ENCODE measurements at places on chromosomes 3 and 15.

GRCh38 chr3:152105446-152105845, 163.3 kb upstream of the MBNL1 start:
- no peak for DNase-seq

DNA sequence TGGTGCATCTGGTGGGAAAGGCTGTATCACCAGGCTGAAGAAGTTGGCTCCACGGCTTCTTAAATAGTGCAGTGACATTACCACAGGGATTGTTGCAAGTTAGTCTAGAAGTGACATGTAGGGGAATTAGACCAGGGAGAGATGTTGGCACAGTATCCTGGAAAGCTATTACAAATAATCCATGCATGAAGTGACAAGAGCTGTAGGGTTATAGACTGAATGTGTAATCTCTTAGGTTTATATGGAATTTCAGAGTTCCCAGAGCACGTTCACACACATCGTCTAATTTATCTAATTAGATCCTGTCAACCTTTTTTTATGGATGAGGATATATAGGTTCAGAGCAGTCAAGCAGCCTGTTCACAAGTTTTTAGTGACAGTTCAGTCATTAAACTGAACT, 37.3 kb upstream of the APH1B start:
- no peak for DNase-seq

DNA sequence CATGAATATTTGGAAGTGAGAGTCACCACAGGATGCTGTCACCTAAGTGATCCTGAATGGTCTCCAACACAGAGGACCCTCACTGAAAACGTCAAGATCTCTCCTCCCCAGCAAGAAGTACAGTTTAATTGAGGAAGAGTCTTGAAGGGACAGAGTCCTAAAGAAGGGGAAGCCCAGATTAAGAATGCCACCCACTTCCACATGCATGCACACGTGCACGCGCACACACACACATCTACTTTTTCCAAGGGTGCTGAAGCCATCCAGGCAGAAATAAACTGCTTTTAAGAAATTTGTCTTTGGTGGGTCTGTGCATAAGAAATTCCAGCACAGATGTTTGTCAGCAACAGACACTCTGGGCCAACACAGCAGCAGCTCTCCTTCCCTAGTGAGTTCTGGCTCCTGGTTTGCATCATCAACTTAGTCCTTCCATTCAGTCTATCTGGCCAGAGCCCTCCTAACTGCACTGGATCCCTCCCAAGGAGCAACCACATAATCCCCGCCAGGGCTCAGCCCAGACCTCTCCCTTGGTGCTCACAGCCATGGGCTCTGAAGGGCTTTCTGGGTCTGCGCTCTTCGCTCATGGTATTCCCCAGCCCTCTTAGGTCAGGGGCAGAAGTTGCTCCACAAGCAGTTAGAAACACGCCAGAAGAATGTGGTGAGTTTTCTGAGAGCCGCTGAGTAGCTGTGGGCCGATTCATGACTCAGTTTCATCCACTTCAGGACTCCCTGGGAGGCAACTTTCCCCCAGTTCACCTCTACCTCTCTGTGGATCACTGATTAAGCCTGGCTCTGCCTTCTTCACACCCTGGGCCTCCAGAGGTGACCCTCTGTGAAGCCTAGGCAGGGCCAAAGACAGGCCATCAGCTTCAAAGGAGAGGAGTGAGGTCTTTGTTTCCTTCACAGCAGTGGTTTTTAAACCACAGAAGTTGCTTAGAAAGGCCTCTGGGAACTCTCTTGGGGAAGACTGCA, 132.6 kb upstream of the LIPC start:
- no peak for DNase-seq

DNA sequence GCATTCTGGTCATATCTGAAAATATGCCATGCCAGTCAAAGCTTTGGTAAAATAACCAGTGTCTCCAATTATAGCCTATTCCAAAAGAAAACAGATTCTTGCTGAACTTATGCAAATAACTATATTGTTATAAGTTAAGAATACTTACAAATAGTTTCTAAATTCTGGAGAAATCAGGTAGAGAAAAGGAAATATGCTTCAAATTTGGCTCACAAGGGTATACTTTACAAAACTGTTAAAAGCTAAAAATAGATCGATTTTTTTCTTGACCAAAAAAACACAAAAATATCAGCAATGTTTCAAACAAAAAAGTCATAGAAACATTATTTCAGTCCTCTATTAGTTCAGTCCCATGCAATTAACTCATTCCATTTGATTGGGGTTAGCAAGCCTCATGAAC, 23.7 kb downstream of the SETMAR start:
- DNase-seq, result no peak

- DNase-seq, result peak; percentile 20
These were observed 613.4 kb downstream of the MCTP2 start for GRCh38 chr15:94844538-94845389.

GRCh38 chr15:69914960-69915359, 182.8 kb downstream of the TLE3 start:
- no peak for DNase-seq

GRCh38 chr15:43518197-43518761, 871 bp downstream of the MAP1A start:
- DNase-seq, result peak; percentile 85

DNA sequence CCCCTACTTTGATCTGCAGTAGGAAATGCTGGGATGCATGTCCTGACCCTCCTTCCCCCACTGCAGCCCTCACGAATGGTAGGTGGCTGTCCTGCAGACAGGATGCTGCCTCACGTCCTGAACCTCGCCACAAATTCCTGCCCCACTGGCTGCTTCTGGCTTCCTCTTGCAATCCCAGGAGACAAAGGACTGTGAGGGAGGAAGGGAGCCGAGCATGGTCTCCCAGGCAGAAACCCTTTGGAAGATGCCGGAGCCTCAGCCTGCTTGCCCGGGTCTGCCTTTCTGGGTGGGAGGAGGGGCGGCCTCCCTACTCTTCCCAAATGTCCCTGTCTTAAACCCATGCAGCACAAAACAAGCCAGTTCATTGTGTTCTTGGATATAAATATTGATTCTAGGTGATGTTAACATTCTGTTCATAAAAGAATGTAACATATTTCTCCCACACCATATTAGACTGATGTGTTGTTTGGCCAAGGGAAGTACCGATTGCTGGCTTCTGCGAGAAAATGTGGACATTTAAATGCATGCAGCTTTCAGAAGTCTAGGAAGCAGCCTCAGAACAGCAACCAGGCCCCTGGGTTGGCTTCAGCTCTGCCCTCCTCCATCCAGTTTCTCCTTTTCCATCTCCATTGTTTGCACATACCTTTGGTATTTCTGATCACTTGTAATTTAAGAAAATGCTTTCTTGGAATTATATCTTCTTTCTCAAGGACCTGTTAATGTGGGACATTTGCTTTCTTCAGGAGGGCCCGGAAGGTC, 75.3 kb downstream of the HMG20A start:
- no peak for DNase-seq

DNA sequence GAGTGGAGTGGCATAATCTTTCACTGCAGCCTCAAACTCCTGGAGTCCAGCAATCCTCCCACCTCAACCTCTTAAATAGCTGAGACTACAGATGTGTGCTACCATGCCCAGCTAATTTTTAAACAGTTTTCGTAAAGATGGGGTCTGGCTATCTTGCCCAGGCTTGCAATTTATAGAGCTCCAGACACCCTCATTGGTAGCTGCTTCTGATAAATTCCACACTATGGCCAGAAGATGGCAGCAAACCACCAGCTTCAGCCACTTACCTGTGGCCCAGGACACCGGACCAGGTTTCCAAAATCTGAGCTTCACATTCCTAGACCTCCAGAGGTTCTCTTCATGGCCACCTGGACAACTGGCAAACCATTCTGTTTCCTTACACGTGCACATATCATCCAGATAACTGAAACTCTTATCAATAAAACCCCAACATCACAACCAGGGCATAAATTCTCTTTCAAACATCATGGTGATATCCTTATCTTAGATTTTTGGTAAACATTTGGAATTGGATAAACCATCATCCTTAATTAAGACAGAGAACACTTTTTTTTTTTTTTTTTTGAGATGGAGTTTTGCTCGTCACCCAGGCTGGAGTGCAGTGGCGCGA, 28.9 kb downstream of the FBXW12 start:
- peak; percentile 10 for DNase-seq

GRCh38 chr3:109985943-109986555, 648.7 kb upstream of the DPPA4 start:
- DNase-seq, result no peak

DNA sequence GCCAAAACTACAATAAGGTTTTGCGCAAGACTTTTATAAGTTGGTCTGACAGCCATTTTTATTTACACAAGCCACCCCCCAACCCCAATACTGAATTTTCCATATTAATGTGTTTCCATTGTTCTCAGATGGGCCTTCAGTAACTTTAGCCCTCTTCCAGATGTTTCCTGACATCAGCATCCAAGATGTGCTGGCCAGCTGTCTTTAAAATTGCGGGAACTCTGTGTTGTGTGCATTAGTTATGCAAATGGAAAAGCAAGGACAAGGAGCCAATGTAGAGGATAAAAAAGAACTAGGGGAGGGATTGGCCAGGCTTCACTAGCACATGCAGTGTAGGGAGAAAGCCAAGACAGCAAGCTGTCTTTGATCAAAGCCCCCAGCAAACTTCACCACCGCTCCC, 45.4 kb downstream of the COMMD2 start:
- DNase-seq, result no peak

DNA sequence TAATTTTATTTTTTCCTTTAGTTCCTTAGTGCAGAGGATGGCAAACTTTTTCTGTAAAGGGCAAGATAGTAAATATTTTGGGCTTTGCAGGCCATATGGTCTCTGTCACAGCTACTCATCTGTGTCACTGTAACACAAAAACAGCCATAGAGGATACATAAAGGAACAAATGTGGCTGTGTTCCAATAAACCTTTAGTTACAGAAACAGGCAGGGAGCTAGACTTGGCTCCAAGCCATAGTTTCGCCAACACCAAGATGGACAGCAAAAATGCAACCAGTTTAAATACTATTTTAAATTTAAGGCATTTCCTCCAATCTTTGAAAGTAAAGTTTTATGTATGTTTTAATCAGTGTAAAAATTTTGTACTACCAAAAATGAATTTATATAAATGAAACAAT, 753.4 kb downstream of the FHIT start:
- DNase-seq, result no peak

DNA sequence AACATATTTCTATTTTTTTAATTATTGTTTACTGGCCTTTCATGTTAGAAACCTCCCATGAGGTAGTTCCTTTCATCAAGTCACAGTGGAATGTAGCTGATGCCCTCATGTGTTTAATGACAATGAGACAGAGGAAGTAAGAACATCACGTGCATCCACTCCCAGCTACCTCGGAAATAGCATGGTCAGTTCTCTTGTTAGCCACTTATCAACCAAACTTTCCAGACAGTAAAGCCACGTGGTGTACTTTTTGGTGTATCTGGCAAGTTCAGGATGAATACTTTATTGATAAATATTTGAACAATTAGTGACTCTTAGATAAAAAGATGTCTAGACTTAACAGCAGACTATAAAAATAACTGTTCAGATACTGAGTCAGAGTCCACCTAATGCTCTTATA, 781.7 kb downstream of the MECOM start:
- no peak for DNase-seq

DNA sequence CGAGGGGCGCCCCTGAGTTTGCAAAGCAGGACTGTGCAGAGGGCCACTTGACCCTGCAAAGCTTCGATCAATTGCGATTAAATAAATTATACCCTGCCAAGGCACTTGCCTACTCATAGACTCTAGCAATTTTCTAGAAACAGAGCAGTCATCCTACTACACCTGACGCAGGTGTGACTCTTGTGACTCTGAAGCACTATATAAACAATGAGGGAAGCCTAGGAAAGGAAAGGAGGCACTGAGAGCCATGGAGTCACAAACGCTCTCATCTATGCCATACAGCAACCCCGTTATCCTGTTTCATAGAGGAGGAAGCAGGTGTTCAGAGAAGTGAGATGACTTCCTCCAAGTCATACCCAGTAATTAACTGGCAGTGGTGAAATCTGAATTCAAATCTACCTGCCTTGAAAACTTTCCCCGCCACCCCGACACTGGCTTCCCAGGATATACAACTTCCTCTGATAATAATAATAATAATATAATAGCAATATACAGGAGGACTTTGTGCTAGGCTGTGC, 14.4 kb downstream of the ARHGEF3 start:
- DNase-seq, result no peak

GRCh38 chr3:124688581-124689454, 41.4 kb upstream of the UMPS start:
- DNase-seq, result no peak

DNA sequence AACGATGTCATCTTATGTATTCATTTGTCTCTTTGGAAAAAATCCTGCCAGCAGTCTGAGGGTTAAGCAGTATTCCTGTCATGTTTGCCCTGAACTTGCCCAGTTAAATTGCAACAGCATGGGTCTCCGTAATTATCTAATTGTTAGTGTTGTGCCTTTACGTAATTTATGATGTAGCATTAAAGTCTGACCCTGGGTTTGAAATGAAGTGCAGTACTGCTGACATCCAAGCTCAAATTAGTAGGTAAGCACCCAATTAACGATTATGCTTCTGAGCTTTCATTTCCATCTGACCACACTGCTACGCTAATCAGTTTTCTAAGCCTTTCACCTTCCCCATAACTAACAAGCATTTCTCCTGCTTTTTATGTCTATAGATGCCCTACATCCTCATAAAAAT, 241.8 kb downstream of the ARRDC4 start:
- no peak for DNase-seq
